ENCODE measurements at places on chromosomes 1 and 21.

DNA sequence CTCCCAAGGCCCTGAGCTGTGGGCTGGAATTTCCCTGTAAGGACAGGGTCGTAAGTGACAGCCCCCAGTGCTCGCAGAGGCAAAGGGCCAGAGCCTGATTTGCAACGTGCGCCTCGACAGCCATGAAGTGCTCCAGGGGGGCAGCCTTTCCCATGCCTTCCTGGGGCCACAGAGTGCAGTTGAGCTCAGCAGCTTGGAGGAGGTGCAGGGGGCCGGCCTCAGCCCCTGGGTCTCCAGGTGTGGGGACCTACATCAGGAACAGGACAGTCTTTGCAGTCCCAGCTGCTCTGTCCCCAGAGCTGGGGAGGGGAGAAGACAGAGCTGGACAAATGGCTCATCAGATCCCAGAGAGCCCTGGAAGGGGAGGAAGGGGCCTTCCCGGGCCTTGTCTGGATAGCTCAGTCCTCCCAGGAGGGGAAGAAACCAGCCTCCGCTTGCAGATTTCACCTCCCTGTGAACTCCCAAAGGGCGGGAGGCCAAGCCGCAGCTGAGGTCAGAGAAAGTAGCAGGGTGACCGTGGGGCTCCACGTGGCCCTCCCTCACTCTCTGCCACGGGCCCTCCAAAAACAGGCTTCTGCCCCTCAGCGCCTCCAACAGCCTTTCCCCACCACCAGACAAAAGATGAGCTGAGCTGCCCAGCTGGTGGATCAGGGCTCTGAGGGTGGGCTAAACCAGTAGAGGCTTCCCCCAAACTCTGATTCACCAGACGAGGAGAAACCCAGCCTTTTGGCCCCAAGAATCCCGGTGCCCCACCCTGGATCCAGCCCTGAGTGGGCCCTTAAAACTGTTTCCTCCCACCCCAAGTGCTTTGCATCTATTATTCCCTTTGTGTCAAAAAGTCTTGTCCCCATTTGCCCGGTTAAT lies 76.5 kb downstream of the DHRS3 start:
- DNase-seq = no peak

DNA sequence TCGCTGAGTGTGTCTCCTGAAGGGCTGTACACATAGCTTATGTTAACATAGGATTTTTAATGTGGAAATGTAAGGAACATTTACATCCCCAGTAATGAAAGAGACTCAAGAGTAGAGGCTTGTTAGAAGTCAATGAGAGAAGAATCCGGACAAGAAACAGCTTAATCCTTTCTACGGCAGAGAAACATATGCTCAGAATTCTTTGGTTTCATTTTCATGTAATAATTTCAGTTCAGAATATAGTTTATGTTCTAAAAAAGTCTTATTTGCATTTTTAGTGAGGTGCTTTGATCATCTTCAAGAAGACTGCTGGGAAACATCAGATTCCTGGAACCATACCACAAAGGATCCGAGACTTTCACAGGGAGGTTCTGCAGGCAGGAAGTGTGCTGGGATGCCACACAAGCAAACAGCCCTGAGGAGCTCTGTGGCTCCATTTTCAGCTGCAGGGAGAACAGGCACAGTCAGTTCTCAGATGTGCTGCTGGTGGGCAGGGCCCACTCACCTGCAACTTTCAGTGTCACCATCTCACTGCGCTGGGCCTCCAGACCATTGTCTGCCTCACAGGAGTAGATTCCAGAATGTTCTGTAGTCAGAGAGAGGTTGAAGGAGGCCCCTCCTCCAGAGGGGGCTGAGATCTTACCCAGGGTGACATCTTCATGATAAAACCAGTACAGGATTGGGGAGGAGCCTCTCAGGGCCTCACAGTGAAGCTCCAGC lies 28.4 kb downstream of the FCRL5 start:
- DNase-seq = peak; percentile 98

- no peak for DNase-seq
These were observed 703.1 kb downstream of the ADGRL2 start for GRCh38 chr1:82503822-82504221.

GRCh38 chr1:109275706-109276345 lies 7.1 kb downstream of the PSRC1 start:
- no peak for DNase-seq

DNA sequence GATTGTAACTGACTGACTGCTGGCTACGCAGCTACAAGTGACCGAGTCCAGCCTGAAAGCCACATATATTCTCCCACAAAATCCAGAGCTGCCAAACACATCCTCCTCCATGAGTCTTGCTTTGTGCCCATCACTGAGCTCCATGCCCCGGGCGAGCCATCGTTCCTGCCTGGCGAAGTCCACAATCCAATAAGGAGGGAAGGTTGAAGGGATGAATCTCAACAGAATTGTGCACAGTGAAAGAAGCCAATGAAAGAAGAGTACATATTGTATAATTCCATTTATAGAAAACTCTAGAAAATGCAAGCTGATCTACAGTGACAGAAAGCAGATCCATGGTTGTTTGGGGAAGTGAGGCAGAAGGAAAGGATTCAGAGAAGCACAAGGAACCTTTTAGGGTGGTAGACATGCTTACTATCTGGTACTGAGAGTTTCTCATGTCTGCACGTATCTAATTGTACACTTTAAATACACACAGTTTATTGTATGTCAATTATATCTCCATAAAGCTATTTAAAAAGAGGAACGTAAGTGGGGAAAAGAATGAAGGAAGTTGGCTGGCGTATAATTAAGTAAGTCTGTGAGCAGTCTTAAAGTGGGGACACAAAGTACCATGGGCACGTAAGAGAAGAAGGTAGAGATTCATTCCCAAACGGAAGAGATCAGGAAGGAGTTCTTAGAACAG lies 115.9 kb upstream of the JUN start:
- DNase-seq = no peak

- DNase-seq = no peak
These were observed 28.4 kb upstream of the NPPB start for GRCh38 chr1:11886986-11887665.

GRCh38 chr1:49906365-49906764 lies 117.4 kb downstream of the AGBL4 start:
- DNase-seq = no peak

DNA sequence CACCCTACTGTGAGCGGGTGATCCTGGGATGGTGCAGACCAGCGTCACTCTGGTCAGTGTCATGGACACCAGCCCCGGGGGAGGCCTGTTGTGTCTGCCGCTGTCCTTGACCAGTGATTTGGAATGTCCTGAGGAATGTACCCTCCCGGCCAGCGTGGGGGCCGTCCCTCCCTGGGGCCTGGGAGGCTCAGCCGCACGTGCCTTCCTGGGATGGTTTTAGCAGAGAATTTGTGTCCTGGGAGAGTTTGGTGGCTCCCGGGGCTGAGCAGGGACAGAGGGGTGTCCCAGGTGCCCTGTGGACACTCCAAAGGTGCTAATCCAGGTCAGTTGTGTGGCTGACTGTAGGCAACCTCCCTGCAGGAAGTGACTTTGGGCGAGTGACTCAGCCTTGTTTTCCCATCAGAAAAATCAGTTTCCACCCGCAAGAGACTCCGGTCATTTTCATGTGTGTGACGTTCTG lies 6.2 kb downstream of the ARHGEF16 start:
- no peak for DNase-seq

GRCh38 chr1:72010094-72010431 lies 272.3 kb downstream of the NEGR1 start:
- peak; percentile 88 for DNase-seq

DNA sequence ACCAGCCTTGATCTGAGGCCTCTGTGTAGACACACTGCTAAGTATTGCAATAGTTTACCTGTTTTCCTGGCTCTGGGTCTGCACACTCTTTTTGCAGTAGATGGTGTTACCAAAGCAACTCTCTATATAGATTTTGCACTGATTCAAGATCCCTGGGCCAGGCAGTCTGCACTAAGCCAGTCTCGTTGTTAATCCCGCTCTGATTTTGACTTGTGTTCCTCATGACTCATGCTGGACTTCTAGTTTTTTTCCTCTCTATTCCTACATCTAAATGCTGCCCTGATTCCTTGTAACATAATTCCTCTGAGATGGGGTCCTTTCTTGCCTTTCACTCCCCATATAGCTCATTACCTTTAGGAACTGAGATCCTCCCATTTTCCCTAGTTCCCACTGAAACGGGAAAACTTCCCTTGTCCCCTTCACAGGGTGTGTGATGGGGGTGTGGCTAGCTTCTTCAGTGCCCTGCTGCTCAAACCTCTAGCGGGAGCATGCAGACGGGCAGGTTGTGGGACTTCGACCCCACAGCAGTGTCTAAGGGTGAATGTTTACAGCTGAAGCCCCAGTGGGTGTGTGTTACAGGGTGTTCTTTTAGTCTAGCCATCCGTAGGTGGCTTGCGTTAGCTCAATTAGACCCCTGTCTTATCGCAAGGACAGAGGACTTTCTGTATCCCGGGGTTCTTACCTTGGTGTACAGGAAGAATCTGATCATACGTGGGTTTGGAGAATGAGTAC lies 106.5 kb upstream of the RAB3GAP2 start:
- DNase-seq = no peak

GRCh38 chr1:234214911-234215892 lies 158.1 kb upstream of the COA6 start:
- DNase-seq = no peak

DNA sequence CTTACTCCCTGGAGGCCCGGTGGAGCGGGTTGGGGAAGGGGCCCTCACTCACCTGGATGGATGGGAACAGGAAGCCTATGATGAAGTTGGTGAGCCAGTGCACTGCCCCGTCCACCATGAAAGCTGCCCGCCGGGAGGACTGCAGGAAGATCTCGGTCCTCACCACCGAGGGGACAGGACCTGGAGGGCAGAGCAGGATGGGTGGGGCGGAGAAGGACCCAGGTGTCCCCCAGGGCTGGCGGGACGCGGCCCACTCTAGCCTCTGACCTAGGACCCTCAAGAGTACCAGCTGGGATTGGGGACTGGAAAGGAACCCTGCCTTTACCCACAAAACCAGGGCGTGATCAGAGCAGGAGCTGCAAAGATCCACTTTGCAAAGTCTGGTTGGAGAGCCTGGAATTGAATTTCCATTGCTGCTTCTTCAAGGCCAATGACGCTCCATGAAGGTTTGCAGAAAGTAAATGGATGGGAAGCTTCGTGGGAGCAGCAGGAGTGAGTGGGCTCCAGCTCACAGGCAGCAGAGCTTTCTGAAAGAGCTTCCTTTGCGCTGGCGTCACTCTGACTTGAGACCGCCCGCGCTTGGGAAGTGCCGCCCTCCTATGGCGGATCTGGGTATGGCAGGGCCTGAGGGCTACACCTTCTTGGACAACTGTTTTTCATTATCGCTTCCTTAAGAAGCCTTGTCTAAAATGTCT lies 21.4 kb downstream of the SLC2A7 start:
- peak; percentile 74 for DNase-seq

- DNase-seq = no peak
These were observed 593.1 kb upstream of the PLXNA2 start for GRCh38 chr1:208837242-208837641.

DNA sequence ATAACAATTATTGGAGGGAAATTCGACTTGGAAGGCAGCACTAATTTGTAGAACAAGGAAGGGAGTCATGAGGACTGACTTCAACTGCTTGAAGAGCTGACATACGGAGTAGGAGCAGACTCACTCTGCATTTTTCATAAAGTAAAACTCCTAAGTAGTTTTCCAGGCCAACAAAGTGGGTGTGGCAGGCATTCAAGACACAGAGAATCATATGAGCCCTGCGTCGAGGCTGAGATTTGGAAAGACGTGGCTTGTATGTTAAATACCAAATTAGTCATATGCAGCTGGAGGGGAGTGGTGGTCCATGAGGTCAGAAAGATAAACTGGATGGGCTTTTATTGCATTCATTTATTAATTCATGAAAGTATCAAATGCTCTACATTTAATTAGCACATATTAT lies 255.7 kb upstream of the JUN start:
- no peak for DNase-seq

DNA sequence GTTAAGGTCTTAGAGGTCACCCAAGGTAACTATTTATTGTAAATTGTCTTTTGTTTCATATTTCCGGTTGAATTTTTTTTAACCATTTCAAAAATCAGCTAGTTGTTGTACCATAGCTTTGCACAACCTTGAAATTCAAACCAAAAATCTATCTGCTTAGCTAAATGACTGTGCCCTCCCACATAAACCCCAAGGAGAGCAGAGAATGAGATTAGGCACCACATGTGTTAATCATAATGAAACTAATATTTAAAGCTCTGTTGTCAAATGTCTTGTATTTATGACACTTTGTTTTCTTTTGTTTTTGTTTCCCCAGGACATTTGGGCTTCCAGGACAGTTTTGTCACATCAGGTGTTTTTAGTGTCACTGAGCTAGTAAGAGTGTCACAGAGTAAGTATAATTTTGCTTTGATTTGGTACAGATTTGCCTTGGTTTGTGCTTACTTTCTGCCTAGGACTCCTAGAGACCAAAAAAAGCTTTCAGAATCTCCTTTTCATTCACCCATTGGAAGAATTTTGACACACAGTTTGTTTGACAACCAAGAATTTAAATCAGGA lies 249.9 kb downstream of the NFIA start:
- peak; percentile 12 for DNase-seq

DNA sequence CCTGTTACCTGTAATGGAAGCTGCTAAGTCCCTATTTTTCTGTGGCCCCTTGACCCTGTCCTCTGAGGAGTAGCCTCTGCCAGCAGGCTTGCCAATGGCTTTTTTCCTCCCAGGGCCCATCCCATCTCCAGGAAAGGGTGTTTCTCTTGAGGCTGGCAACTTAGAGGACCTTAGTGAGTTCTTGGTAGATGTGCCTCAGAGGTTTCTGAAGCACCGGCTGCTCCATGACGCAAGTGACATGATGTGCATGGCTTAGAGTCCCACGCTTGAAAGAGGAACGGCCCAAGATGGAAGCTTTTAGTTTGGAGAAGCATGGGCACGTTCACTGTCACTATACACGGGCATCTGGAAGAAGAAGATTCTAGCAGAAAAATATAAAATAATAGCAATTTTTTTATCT lies 63.0 kb downstream of the TGFB2 start:
- no peak for DNase-seq

GRCh38 chr21:26945916-26946675 lies 20.8 kb downstream of the ADAMTS5 start:
- no peak for DNase-seq

DNA sequence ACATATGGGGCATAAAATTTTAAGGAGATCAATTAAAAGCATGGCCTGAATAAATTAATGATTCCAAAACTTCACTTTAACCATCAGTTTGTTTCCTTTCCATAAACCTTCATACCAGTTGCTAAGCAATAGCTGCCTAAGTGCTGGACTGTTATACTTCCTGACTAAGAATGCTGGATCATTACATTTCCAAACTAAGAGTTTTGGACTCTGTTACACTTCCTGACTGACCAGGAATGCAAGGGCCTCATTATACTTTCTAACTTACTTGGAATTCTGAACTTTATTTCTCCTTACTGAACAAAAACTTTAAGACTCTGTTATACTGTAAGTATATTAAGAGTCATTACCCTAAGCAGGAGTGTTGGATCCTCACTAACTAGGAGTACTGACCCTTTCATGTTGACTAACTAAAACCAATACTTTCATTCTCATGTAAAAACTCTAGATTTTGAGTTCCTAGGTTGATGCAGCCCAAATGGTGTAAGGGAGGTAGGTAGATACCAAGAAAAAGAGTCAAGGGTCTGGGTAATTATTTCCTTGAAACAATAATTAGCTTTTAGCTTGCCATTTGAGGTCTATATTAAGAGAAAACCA lies 118.2 kb downstream of the FAF1 start:
- DNase-seq = no peak

All from MM.1S (cell line).